ENCODE measurements at places on chromosomes 7 and 10.

GRCh38 chr10:73529089-73529832 is 33.4 kb upstream of the PPP3CB start:
- peak; percentile 74 for DNase-seq

DNA sequence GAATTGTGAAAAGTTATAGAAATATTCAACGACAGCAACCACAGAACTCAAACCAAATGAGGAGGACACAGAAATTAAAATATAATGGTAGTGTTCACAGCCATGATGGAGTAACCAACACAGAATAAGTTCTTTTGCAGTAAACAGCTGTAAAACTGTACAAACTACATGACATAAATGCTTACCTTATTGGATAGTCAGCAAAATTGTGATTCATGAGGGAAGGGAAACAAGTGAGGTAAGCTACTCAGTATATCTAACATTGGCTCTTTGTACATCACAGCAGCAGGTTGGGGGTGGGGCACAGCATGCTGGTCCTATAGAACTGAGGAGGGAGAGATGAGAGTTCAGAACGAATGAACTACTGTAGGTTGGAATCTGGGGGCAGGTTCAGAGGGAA is 86.4 kb downstream of the CDC14C start:
- no peak for DNase-seq

DNA sequence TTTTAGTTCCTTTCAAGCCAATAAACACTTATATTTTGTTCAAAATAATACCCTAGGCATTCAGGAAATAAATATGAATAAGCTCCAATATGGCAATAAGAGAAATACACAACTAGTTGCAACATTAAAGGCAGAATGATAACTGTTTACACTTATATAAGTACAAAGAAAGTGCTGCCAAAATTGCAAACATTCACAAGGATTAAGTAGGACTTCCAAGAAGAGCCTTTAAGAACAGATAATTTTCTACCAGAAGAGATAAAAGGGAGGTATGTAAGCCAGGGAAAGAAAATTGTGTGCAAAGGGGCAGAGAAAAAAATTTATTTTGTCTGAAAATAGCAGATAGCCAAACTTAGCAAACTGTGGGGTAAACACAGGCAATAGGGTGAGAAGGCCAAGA is 83.8 kb downstream of the CTNNA3 start:
- no peak for DNase-seq

GRCh38 chr10:78634389-78634815 is 434.4 kb upstream of the ZMIZ1 start:
- no peak for DNase-seq

DNA sequence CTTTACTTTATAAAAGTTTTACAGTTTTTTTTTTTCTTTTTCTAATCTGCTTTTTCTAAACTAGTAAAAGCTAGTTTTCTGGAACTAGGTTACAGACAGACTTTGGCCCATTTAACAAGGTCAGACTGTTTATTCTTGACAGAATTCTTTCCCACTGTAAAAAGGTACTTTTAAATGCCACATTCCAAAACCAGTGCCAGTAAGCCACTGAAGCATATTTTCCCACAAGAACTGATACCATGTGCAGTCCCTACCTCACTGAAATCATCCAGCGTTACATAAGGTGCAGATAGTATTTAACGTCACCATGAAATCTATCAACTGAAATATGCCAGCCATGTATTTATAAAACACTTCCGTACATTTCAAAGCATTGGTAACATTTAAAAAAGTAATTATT is 121.6 kb downstream of the CDK6 start:
- no peak for DNase-seq

GRCh38 chr7:71329030-71329660 is 197.2 kb downstream of the GALNT17 start:
- no peak for DNase-seq

- DNase-seq = no peak
Measured at GRCh38 chr10:1299041-1299726, 243.0 kb downstream of the WDR37 start.

GRCh38 chr7:157769086-157769485 is 432.3 kb downstream of the DNAJB6 start:
- DNase-seq = no peak

- peak; percentile 64 for DNase-seq
Measured at GRCh38 chr10:80535671-80536360, 1.9 kb upstream of the SH2D4B start.

GRCh38 chr10:30587522-30588031 is 42.0 kb downstream of the LYZL2 start:
- no peak for DNase-seq

GRCh38 chr10:37701781-37702493 is 155.5 kb downstream of the ZNF248 start:
- DNase-seq = no peak

DNA sequence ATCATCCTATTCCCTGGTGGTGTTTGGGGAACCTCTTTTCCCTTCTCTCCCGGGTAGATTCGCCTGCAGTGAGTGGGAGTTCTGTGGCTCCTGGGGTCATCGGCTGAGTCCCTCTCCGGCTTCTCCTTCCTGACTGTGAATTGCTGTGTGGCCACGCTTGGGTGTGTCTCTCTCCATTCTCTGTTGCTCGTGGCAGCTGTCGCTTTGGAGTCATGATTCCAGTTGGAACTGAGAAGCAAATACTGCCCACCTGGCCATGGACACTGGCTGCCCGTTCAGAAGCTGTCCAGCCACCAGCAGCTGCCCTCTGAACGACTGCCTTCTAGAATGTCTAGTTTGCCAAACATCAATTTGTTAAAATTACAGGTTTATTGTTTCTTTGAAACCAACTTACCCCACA is 23.1 kb upstream of the PITRM1 start:
- DNase-seq = no peak

- DNase-seq = no peak
Measured at GRCh38 chr7:54330216-54330800, 211.9 kb upstream of the VSTM2A start.

DNA sequence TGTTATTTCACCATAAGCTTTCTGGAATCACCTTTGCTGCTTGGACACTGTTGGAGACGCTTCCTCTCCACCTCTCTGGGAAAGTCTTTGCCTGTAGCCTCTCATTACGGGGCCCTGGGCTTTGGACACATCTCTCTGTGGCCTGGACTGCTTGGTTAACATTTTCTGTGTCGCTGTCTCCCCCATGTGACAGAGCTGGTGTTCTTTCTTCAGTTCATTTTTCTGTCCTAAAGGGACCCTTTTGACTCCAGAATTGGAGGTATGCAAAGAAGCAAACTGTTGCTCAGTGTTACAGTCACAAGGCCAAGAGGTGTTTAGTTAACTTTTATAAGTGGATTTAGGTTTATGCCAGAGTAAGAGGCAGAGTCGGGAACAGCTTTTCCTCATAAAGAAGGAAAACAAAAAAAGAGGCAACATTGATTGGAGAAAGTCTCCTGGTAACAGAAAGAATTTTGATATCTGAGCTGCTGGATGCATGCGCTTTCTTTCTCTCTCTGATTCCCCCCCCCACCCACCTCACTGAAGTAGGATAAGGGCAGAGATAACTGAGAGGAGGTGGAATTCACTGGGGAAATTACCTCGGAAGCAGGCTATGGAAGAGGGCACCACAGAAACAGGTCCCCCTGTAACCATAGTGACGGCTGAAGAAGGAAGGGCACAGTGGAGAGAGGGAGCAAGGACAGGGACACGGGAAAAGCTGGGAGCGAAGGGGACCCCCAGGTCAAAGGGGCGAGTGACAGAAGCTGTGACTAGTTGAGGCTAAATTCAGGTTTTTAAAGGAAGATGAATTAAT is 57.8 kb downstream of the LGI1 start:
- no peak for DNase-seq

DNA sequence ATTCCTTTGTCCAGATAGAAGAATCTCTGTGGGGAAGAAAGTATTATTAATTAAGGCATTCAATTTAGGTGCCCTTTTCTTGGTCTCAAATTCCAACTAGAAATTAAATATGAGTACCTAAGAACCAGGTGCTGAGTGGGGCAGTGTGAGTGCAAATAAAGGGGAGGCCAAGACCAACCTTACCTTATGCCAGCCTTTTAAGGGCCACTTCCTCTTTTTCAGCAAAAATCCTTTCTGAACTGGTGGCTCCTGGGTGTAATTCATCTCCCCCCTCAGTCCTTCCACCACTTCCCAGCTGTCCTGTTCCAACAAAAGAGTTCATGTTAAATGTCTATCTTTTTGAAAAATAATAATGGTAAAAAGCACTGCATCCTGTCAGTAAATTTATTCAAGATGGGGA is 108.2 kb downstream of the OSBPL3 start:
- DNase-seq = no peak

GRCh38 chr10:10644008-10644646 is 373.5 kb upstream of the CELF2 start:
- no peak for DNase-seq

- DNase-seq = no peak
Measured at GRCh38 chr10:101682172-101682825, 12.7 kb downstream of the FBXW4 start.

DNA sequence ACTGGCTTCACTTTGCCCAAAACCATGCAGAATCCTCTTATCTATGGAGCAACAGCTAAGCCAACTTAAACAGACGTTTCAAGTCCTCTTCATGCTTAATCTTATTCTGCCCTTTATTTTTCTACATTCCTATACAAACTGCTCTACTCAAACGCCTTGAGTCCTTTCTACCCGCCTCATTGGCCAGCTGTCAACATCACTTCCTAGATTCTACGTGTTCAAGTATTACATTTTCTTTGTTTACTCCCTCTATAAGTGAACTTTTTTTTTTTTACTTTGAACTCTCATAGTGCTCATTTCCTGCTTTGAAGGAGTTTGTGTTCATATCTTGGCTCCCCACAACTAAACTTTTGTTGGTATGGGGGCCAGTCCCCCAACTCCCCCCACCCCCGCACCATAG is 28.9 kb upstream of the SLC26A5 start:
- DNase-seq = no peak

DNA sequence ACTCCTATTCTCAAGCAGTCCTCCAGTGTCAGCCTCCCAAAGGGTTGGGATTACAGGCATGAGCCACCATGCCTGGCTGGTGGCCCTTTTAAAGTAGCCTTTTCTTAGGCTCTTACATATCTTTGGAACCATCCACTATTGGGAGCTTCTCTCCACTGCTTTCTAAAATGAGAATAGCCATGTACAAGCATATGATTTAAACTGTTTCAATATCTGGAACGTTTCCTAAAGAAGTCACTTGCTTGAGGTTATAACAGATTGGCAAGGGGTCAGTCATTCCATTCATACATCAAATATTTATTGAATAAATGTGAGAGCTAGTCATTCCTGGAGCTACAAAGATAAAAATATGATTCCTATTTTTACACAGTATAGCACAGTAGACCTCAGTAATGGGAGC is 97.4 kb upstream of the LRGUK start:
- DNase-seq = no peak

GRCh38 chr7:16619979-16620408 is 25.6 kb downstream of the ANKMY2 start:
- DNase-seq = no peak

GRCh38 chr10:132153616-132154217 is 33.0 kb upstream of the DPYSL4 start:
- DNase-seq = no peak

GRCh38 chr10:109282510-109282909 is 640.8 kb downstream of the XPNPEP1 start:
- no peak for DNase-seq
